A549 (cell line): ENCODE measurements at places on chromosomes 4 and X.

DNA sequence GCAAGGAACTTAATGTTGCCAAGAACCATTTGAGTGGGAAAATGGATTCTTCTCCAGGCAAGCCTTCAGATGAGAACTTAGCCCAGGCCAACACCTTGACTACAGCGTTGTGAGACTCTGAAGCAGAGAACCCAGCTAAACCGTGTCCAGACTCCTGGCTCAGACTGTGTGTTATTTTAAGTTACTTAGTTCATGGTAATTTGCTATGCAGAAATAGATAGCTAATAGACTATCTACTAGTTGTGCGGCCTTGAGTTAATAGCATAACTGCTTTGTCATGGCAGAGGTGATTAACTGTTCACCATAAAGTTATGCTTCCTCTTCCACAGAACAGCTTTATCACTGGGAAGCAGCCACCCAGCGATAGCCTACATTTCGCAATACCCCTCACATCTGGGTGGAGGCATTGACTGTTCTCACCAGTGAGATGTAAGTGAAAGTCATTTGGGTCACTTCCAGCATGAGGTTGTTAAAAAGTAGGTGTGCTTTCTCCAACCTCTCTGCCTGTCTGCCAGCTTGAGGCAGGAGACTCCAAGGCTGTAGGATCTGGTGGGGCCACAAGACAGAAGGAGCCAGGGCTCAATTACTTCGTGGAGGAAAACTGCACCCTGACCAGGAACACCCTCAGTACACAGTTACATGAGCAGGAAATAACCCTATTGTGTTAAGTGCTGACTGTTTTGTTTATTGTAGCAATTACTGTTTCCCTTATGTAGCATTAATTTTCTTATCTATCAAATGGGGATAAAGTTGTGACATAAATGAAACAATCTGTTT is 94.2 kb downstream of the GPAT3 start:
- DNase-seq: no peak

DNA sequence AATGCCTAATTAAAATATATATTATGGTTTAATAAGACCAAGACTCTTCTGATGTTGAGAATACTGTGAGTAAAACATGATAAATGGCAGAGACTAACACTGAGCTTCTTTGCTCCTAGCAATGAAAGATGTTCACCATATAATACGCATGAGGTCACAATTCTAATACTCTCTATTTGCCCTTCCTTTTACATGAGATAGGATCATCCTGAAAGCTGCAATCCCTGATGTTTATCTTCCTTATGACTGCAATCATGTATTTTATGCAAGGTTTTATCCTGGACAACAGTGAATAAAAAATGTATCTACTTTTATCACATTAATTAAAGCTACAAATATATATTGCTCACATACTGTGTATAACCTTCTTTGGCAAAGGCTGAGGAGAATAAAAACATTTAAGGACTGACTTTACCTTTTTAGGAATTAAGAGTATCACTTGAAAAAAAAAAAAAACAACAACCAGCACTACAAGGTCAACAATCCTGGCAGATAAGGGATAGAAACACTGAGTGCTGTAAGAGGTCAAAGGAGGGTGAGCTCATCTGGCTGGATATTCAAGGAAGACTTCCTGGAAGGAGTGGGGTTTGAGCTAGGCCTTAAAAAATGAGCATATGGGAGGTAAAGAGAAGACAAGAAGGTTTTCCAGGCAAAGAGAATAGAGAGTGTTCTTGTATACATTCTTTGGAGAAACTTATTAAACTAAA is 99.9 kb downstream of the AREG start:
- no peak for DNase-seq

GRCh38 chr4:65033899-65034298 is 624.6 kb upstream of the TECRL start:
- DNase-seq: no peak

- no peak for DNase-seq
Observed at GRCh38 chr4:72857787-72858186, 211.7 kb downstream of the COX18 start.

GRCh38 chrX:77446029-77446585 is 1.1 kb upstream of the FGF16 start:
- no peak for DNase-seq

DNA sequence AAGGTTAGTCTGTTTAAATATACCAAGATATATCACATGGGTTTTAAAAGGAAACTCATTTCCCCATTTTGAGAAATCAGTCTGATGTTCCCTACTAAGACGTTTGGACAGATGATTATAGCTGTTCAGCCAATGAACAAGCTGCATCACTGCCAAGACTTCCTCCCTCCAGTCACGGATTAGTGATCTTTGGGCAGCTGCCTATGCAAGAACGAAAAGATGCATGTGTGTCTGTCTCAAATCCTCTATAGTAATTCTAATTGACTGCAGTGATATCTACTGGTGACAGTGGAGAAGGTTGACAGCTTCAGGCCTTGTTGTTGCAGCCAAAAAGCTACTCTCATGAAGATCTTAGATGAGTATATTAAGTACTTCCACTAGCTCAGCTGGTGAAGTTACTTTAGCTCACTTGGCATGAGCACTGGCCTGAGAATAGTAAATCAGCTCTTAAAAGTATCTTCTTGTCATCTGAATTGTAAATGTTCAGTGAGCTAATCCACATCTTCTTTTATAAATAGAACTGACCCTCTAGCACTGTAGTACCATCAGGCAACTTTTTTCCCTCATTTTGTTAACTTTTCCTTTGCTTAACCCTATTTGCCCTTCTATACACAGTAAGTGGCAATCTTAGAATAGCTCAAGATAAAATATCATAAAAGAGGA is 134.5 kb upstream of the PCDH10 start:
- no peak for DNase-seq

DNA sequence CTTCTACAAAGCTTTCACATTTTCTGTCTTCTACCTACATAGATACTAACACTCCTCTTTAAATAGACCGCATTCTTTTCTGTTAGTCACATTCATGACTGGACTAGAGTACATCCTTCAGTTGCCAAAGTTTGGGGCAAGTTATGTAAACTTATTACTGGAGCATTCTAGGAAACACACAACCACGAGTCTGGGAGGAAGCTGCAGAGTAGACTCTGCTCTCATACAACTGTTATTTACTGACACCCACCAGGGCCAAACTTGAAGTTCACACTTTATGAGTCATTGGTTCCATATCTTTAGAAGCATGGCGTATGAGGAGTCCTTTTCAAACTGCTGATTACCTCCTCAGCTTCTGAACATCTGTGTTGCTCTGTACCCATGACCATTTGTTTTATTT is 87.0 kb downstream of the RNF150 start:
- no peak for DNase-seq

- DNase-seq: peak; percentile 62
Observed at GRCh38 chrX:13110433-13111324, 66.3 kb upstream of the FAM9C start.

DNA sequence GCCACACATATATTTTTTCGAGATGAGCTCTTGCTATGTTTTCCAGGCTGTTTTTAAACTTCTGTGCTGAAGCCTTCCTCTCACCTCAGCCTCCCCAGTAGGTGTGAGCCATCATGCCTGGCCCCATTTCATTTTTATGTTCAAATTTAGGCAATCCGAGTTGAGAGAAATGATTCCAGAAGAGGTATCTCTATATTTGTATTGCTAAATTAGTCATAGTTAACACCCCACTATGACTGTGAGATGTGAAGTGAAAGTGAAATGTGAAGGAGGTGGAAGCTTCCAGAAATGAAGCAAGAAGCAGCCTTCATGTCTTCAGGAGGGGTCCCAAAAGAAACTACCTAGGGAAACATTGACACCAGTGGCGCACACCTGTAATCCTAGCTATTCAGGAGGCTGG is 17.7 kb downstream of the APELA start:
- DNase-seq: no peak

- no peak for DNase-seq
Observed at GRCh38 chr4:1031956-1032795, 20.8 kb downstream of the FGFRL1 start.

- DNase-seq: no peak
Observed at GRCh38 chr4:8221476-8221875, 22.4 kb downstream of the SH3TC1 start.

DNA sequence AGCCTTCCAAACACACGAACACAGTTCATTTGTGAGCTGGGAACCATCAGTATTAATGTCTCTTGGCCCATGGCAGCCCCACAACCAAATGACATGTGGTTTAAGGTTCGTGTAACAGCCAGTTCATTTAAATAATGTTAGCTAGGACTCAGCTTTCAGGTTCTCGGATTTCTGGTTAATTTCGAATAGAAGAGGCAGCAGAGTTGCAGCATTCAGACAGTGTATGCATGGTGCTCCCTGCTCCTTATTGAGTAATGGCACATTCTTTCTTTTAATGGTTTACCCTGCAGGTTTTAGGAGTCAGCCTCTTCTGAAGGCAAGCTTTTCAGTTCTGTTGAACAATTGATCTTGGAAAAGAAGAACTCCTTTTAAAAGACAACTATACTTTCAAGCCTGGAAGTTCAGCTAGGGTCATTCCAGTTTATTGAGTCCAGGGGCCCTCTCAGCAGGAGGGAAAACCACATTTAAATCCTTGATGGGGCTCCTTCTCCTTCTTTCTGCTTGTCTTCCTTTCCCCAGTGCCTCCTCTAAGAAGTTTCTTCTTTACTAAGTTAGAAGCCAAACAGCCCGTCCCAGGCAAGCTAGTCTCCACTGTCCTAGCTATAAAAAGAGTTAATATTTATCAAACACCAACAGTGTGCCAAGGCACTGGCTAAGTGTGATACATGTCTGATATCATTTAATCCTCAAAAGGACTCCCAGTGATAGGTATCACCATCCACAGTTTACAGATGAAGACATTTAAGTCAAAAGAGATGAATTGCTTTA is 5.0 kb upstream of the RNF175 start:
- DNase-seq: no peak

DNA sequence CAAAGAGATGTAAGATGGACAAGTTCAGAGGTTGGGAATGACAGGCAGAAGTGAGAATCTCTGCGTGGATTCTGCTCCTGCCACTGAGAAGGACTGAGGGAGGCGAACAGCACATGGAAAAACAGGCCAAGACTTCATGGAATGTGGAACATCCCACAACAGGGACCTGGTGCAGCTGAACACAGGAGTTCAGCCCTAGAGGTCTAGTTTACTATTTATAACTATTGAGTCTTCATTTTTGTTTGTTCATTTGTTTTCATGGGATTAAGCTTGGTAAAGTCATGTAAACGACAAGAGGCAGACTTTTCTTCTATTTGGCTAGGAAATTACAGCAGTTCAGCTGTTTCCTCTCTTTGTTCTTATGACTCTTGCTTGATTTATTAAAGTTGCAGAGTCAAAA is 234.5 kb downstream of the MAML3 start:
- peak; percentile 24 for DNase-seq

DNA sequence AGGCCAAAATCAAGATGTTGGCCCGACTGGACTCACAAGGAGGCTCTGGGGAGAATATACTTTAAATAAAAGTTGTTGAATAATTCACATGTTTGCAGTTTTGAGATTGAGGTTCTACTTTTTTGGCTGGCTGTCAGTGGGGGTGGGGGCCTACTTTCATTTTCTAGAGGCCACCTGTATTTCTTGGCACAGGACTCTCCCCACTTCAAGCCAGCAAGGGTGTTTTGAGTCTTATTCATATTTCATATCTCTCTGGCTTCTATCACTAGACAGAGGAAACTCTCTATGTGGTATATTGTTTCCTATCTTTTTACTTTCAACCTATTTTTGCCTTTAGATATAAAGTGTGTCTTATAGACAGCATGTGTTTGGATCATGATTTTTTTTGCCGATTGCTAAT is 266.4 kb downstream of the PRR32 start:
- no peak for DNase-seq

- DNase-seq: no peak
Observed at GRCh38 chr4:8754634-8755589, 116.7 kb downstream of the HMX1 start.

GRCh38 chrX:10582945-10583344 is 37.4 kb downstream of the MID1 start:
- no peak for DNase-seq

DNA sequence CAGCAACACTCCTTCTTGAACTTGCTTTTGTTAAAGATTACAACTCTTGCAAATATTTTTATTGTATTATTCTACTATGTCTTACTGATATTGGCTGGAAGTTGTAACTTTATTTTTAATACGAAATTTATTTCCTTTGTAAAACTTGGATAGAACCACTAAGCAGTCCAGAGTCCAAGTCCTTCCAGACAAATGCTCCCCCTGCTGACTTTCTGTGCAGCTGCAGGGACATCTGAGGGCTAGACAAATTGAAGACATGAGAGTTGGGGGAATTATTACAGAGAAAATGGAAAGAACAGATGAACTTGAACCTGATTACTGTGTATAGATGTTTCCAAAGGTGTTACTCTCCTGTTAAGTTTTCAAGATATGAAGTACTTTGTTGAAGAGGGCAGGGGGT is 238.8 kb downstream of the GRIA3 start:
- DNase-seq: peak; percentile 3

- DNase-seq: no peak
Observed at GRCh38 chrX:68717663-68718442, 70.4 kb downstream of the STARD8 start.

DNA sequence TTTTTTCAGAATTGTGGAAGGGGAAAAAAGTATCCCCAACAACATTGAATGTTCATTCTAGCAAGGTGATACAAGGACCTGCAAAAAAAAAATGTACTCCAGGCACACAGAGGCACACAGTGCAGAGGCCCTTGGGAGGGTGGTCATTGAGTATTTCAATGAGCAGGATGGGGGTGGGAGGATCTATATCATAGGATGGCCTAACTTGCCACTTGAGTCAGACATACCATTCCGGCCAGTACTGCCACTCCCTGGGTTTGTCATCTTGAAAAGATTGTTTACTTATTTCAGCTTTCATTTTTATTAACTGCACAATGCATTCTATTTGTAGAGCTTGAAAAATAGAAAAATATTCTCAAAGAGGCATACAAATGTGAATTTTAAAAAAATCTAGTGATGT is 18.7 kb downstream of the ZNF595 start:
- DNase-seq: no peak

GRCh38 chrX:135307171-135307570 is 2.1 kb upstream of the ETDC start:
- no peak for DNase-seq

DNA sequence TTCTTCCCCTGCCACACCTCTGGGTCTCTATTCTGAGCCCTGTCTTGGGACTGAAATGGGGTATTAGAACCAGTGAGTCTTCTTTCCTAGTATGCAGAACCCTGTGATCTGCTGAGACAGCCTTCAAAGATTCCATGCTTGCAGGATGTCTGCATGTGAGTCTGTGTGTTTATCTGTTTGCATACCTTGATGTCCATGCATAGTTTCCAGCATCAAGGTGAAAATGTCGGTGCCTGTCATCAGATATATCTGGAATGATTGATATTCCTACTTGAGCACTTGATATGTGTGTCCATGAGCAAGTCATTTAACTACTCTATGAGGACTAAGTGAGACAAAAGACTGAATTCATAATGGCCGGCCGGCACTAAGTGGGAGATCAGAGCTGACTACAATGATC is 117.0 kb upstream of the HS3ST1 start:
- no peak for DNase-seq

GRCh38 chrX:118726887-118727685 is at the start of gene IL13RA1:
Gene IL13RA1, plus strand, starts transcription at chrX:118727606. Its CDS starts 33 bp downstream, at chrX:118727639.
- peak; percentile 74 for DNase-seq

GRCh38 chr4:5964030-5964429 is 54.2 kb downstream of the C4orf50 start:
- no peak for DNase-seq
